Muscle of leg (tissue), 16 donors: ENCODE measurements at places on chromosomes 12 and 14. TPM values are rescaled to one million over a fixed set of nuclear protein-coding genes. Genes with fewer than 3 reads are reported as not detected.

GRCh38 chr12:6824085-6824775 lies 2.6 kb downstream of the GPR162 start:
- no peaks in the 10 kb centered on the region for H3K36me3 ChIP-seq
- H3K4me3 ChIP-seq, result no peak overlapping the region
- no peak overlapping the region for H3K27ac ChIP-seq
- H3K27me3 ChIP-seq, result peaks cover 8% of the 10 kb centered on the region

DNA sequence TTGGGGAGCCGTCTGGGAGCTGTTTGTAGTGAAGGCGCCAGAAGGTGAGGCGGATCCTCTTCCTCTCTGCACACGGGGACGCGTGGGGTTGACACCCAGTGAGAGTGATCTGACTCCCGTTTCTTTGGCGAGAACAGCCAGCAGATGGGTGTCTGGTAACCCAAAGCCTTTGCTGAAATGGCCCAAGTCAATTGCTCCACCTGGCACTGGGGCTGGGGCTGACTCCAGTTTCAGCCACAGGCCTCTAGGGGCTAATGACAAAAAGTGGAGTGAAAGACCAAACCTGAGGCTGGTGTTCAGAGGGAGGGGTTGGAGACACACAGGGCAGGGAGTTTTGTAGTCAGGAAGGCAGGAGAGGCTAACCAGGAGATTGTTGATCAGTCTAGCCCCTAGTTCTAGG lies 87.0 kb downstream of the FRMD6 start:
- H3K27ac ChIP-seq, result no peak overlapping the region
- no peaks in the 10 kb centered on the region for H3K4me1 ChIP-seq
- H3K27me3 ChIP-seq, result no peaks in the 10 kb centered on the region
- no peaks in the 10 kb centered on the region for H3K36me3 ChIP-seq
- H3K4me3 ChIP-seq, result no peak overlapping the region

DNA sequence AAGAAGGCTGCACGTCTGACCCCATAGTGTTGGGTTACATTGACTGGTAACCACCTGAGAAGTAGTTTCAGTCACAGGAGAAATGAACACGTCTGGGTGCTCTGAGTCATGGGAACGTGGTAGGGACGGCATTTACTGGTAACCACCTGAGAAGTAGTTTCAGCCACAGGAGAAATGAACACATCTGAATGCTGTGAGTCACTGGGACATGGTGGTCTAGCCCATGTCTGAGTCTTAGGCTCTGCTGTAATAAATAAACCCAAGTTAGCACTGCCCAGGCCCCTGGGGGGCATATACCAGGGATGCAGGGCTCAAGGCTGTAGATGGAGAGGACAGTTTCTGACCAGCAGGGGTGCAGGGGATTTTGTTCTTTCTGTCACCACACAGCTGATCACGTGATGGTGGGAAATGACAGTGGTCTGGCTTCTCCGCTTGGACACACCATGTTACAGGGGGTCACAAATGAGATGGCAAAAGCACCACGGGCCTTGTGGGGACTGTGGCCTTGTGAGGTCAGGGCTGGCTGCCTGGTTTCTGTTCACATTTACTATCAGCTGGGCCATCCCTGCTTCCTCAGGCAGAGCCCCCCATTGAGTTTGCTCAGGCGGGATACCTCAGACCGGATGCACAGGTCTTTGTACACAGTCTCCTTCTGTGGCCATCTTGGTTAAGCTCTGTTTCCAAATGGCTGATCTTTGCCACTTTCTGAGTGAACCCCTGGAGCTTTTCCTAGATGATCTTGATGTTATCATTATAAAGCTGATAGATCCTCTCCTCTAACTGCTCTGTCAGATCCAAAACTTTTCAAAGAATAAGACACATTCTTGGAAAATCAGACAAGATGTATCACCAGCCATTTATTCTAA lies 9.8 kb upstream of the C12orf42 start:
- H3K4me3 ChIP-seq, result no peak overlapping the region
- DNase-seq, result no peak
- no peaks in the 10 kb centered on the region for H3K36me3 ChIP-seq
- no peaks in the 10 kb centered on the region for H3K4me1 ChIP-seq

GRCh38 chr14:27013678-27014077 lies 415.8 kb upstream of the NOVA1 start:
- H3K36me3 ChIP-seq, result no peaks in the 10 kb centered on the region
- no peak overlapping the region for H3K27ac ChIP-seq
- no peaks in the 10 kb centered on the region for H3K27me3 ChIP-seq
- DNase-seq, result no peak
- H3K4me3 ChIP-seq, result no peak overlapping the region
- no peaks in the 10 kb centered on the region for H3K4me1 ChIP-seq

DNA sequence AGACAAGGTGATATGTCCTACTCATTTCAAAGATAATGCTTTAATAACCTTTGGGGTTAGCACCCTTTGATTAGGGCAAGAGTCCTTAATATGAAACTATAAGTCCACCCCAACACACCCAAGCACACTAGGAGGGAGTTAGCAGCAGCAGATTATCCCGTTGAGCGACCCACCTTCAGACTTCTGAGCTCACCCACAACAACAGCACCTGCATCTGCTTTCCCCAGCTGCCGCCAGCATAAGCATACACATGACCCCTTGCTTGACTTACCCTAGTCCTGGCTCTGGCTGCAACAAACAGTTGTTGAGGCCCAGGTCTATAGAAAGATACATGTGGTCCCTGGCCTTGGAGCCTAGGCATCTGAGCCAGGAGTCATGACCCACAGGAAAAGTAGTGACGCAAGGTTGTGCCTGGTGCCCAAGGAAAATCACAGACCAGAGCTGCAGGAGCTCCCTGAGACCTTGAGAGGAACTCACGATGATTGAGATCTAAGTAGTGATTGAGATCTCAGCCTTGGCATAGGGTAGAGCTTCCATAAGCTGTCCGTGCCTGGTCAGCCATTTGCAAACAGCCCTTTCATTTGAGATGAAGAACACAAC lies 19.0 kb downstream of the ZDHHC22 start:
- H3K27me3 ChIP-seq, result peaks cover 37% of the 10 kb centered on the region
- DNase-seq, result no peak
- H3K36me3 ChIP-seq, result peaks cover 6% of the 10 kb centered on the region
- H3K27ac ChIP-seq, result no peak overlapping the region
- peaks cover 13% of the 10 kb centered on the region for H3K4me1 ChIP-seq

- H3K4me1 ChIP-seq, result peaks cover 46% of the 10 kb centered on the region
- H3K4me3 ChIP-seq, result no peak overlapping the region
- peak overlapping the region; percentile 83 for H3K27ac ChIP-seq
These were observed 154.5 kb downstream of the ZFP36L1 start for GRCh38 chr14:68638141-68638999.

NDUFB1 gene
- 277 TPM for total RNA-seq

GLT1D1 gene
- 0.71 TPM for total RNA-seq

ADAM21 gene
- total RNA-seq, result 0.09 TPM

DNA sequence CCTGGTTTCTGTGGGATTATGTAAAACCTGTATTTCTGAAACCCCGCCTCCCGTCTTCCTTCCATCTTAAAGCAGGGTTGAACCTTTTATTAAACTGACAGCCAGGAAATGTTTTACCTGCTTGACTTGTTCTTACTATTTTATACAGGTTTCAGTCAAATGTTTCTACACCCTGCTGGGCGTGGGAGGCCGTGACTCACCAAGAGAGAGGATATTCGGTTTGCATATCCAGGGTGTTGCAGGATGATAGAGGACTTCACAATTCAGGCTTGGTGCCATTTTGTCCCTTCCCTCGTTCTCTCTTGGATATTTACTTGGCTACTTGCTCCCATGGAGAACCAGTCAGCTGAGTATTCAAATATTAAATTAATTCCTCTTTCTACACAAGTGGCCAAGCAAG lies 69.7 kb downstream of the ARF6 start:
- H3K4me3 ChIP-seq, result no peak overlapping the region
- DNase-seq, result no peak
- no peaks in the 10 kb centered on the region for H3K27me3 ChIP-seq
- peaks cover 6% of the 10 kb centered on the region for H3K4me1 ChIP-seq

SERPINA3 gene
- total RNA-seq, result 0.09 TPM

SIX1 gene
- 46.2 TPM for total RNA-seq

DNA sequence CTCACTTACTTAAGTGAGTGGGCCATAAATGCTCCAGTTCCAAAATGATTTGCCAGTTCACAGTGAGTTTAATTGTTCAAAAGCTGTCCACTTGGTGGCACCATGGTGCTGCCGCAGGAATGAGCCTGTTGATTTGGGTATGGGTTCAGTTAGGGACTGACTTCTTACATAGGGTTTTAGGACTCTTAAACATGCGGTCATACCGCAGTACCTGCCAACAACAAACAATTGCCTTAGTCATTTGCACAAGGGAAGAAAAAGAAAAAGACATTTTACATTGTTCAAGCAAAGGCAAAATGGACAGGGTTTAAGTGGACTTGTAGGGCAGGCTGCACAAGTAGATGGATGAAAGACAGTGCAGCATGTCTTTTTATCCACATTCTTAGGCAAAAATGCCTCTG lies 80.0 kb upstream of the DBX2 start:
- H3K4me3 ChIP-seq, result no peak overlapping the region
- peak; percentile 85 for DNase-seq
- no peak overlapping the region for H3K27ac ChIP-seq
- H3K36me3 ChIP-seq, result no peaks in the 10 kb centered on the region
- peaks cover 2% of the 10 kb centered on the region for H3K4me1 ChIP-seq

DNA sequence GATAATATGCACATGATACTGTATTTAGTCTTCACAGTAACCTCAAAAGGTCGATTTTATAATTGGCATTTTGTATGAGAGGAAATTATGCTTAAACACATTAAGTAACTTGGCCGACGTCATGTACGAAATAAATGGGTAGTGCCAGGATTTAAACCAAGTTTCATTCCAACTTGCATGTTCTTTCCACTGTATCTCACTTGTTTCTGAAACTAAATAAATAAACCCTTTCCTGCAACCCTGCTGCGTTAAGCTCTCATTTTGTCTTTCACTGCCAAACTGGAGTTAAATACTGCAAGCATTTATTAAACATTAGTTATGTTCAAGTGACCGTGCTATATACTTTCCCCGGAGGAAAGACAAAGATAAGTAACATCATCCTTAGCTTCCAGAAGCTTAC lies 293.9 kb upstream of the PRKD1 start:
- peak; percentile 16 for DNase-seq
- H3K36me3 ChIP-seq, result no peaks in the 10 kb centered on the region
- H3K4me1 ChIP-seq, result peaks cover 6% of the 10 kb centered on the region

- H3K27me3 ChIP-seq, result no peaks in the 10 kb centered on the region
- DNase-seq, result no peak
- H3K4me3 ChIP-seq, result no peak overlapping the region
These were observed 246.7 kb downstream of the GRIN2B start for GRCh38 chr12:13734584-13735152.

GRIP1 gene
- 2.2 TPM for total RNA-seq

ACOT4 gene
- 0.31 TPM for total RNA-seq

DNA sequence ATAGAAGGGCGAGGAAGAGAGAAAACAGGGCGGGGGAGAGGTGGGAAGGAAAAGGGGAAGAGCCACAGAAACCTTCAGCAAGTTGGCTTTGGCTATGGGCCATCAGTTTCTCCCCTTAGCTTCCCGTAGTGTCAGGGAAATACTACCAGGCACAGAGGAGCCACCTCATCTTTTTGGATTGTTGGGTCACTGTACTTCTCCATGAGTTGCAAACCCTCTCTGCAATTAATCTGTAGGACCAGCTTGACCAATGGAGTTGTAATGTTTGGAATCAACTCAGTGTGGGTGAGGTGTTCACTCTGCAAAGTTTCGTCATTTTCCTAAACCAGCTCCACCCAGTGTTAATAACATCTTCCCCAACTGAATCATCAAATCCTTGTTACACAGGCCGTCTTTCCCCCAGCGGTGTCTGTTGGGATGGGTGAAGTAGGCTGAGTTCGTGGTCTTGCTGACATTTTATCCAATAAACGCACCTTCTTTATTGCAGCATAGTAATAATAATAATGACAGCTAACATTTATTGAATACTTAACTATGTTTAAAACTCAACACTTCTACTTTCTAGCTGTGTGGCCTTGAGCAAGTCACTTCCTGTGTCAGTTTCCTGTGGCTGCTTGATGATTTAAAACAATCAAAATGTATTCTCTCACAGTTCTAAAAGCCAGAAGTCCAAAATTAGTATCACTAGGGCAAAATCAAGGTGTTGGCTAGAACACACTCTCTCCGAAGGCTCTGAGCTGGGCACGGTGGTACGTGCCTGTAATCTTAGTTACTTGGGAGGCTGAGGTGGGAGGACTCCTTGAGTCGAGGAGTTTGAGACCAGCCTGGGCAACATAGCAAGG lies 8.1 kb upstream of the GLTP start:
- no peaks in the 10 kb centered on the region for H3K36me3 ChIP-seq
- peak; percentile 15 for DNase-seq
- H3K4me1 ChIP-seq, result peaks cover 8% of the 10 kb centered on the region
- no peak overlapping the region for H3K27ac ChIP-seq
- H3K27me3 ChIP-seq, result no peaks in the 10 kb centered on the region
- no peak overlapping the region for H3K4me3 ChIP-seq

DNA sequence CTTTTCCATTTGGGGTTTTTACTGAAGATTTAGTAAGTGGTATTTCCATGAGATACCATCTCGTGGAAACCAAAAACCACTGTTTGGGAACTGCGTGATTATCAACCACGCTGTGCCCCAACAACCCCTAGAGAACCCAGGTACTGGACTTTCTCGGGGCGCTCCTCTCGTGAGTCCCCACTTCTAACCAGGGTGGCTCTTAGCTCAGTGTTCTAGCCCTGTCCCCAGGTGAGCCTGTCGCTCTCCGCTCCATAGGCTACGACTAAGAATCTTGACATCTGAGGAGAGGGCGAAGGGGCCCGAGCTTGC lies 686 bp downstream of the MCRS1 start:
- H3K27ac ChIP-seq, result peak overlapping the region; percentile 86
- no peaks in the 10 kb centered on the region for H3K27me3 ChIP-seq
- H3K36me3 ChIP-seq, result peaks cover 55% of the 10 kb centered on the region
- peak overlapping the region; percentile 95 for H3K4me3 ChIP-seq
- H3K4me1 ChIP-seq, result peaks cover 37% of the 10 kb centered on the region
- DNase-seq, result no peak

DNA sequence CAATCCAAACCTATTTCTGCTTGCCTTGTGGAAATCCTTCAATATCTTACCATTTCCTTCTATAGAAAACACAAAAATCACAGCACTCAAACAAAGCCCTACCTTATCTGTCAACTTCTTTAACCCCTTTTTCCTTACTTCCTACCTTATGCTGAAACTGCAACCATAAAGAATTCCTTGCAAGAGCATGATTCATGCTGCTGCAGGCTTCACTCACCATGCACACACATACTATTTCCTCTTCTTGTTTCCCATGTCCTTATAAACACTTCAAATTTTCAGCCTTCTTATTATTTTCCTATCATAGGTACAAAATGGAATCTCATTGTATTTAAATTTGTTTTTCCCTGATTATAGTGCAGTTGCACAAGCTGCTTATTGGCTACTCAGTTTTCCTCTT lies 23.3 kb downstream of the LMNTD1 start:
- H3K27me3 ChIP-seq, result no peaks in the 10 kb centered on the region
- no peaks in the 10 kb centered on the region for H3K36me3 ChIP-seq
- H3K27ac ChIP-seq, result no peak overlapping the region
- no peaks in the 10 kb centered on the region for H3K4me1 ChIP-seq

- no peaks in the 10 kb centered on the region for H3K27me3 ChIP-seq
- no peak overlapping the region for H3K27ac ChIP-seq
- H3K36me3 ChIP-seq, result peaks cover 52% of the 10 kb centered on the region
- no peak overlapping the region for H3K4me3 ChIP-seq
- DNase-seq, result peak; percentile 11
These were observed 8.7 kb downstream of the RFC5 start for GRCh38 chr12:118025168-118025567.

GRCh38 chr14:101908795-101909194 lies 55.6 kb upstream of the DYNC1H1 start:
- no peaks in the 10 kb centered on the region for H3K27me3 ChIP-seq
- no peak for DNase-seq
- H3K36me3 ChIP-seq, result peaks cover 51% of the 10 kb centered on the region
- H3K27ac ChIP-seq, result no peak overlapping the region
- H3K4me1 ChIP-seq, result no peaks in the 10 kb centered on the region

- no peaks in the 10 kb centered on the region for H3K27me3 ChIP-seq
- no peaks in the 10 kb centered on the region for H3K4me1 ChIP-seq
- no peak for DNase-seq
- no peak overlapping the region for H3K4me3 ChIP-seq
These were observed 148.8 kb upstream of the GARIN6 start for GRCh38 chr12:99498756-99499155.
